ENCODE measurements at places on chromosomes 5 and 9. TPM values are rescaled to one million over a fixed set of nuclear protein-coding genes. Genes with fewer than 3 reads are reported as not detected.

- no peak for DNase-seq
These were observed 502.1 kb upstream of the PAPPA start for GRCh38 chr9:115651461-115651860.

GRCh38 chr9:113397203-113397631 is 3.9 kb downstream of the ALAD start:
- no peak for DNase-seq

DNA sequence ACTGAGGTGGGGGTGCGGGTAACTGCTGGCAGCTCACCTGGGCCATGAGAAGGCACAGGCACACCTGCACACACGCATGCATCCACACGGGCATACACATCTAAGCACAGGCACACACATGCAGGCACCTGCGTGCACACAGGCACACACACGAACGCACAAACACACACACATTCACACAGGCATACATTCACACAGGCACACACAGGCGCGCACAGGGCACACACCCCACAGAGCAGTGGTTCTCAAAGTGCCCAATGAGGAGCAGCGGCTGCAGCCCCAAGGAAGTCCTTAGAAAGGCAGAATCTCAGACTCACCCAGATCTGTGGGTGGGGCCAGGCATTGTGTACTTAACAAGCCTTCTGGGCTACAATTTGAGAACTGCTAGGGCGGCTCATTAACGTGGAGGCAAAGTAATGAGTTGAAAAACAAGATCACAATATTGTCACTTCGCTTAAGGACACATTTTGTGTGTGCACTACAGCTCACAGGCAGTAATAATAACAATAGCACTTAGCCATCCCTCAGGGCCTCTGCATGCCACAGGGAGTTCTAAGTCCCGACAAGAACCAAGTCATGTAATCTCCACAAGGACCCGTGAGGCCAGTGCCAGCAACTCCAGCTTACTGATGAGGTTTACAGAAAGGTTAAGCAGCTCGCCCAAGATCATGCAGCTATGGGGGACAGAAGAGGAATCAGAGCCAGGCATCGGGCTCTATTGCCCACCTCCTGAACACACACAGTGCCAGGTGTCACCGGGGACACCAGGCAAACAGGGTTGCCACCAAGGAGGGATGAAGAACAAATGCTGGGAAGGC is 91.6 kb downstream of the ROR2 start:
- no peak for DNase-seq

The RNF183 gene
- not detected for total RNA-seq

The C1QTNF3 gene
- total RNA-seq, result 7.7 TPM

- DNase-seq, result no peak
These were observed 341.4 kb downstream of the DIRAS2 start for GRCh38 chr9:90301277-90301653.

DNA sequence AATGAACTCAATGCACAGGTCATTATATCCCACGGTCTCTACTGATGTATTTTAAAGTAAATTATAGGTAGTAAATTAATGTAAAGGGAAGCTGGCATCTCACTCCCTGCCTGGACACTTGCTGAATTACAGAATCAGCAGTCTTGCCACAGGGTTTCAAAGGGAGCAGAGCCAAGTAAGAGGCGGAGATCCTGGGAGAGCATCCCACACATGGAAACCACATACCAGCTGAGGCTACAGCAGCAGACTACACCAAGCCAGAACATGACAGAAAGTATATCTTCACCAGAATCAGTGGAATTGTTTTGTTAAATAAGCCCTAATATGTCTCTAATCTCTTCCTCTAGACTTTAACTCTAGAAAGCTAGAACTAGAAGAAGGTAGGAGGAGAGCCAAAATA is 1689.2 kb upstream of the WWC1 start:
- no peak for DNase-seq

All from activated B cell treated with CpG ODN at 0.5 μM for 24 hours (primary cell).